ENCODE measurements at places on chromosomes 5 and 9. TPM values are rescaled to one million over a fixed set of nuclear protein-coding genes. Genes with fewer than 3 reads are reported as not detected.

DNA sequence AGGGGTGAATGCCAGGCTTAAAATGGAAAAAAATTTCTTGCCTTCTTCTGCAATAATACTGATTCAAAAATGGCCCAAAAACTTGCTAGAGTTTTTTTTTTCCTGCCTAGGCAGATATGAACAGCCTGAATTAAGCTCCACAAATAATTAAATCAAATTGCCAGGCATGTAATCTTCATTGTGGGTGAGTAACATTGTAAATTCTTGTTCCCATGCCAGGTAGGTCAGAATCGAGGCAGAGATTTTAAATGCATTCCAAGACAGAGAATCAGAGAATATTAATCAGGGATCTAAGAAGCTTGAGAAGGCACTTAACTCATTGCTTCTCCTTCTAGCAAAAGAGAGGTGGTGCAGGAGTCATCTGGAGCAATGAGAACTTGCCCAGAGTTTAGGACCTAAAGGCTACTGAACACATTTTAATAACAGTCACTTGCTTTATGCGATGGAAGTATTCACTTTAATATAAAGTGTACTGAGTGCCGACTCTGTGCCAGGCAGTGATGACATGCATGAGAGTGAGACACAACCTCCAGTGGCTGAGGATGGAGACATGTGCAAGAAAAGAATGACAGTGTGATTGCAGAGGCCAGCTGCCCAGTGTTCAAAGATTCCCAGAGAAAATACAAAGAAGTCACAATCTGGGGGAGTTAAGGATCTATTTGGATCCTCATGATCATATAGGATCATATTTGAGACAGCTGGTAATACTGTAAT lies 102.3 kb downstream of the APBA1 start:
- DNase-seq: peak; percentile 8

DNA sequence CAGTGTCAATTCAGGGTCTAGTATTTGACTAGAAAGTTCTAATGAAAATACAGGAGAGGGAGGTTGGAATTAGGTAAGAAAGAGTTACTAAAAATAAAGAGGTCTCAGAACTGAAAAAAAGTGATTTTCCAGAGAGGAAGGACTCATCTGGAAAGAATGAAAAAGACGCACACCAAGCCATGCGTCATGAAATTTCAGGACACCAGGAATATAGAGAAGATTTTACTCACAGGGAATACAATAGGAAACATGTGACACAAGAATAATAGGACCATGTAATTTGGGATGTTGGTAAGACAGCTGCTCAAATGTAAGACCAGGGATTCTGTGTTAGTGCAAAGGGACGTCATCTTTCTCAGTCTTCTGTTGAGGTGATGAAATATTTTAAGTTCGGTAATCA lies 224.7 kb downstream of the GDNF start:
- peak; percentile 55 for DNase-seq

- no peak for DNase-seq
Measured at GRCh38 chr9:38737246-38737645, 17.3 kb upstream of the FAM240B start.

The WDR31 gene
- 0.32 TPM for total RNA-seq

The CAMSAP1 gene
- total RNA-seq: 23.7 TPM

Data from fibroblast of villous mesenchyme (primary cell).